ENCODE measurements at places on chromosomes 7 and 10.

GRCh38 chr10:60809157-60809556, 30.9 kb downstream of the CDK1 start:
- DNase-seq = peak; percentile 88

DNA sequence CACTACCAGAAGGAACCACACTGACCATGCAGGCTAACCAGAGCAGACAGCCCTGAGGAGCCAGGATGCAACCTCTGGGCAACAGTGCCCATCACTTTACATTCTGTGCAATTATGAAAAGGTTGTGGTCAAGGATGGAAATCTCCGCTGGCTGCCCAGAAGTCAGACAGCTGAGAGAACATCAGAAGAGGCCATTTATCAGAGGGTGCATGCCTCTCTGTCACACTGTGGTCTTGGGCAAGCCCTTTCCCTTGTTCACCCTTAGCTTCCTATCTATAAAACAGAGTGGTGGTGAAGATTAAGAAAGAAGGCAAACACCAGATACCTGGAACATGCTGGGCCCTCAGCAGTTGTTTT, 120.7 kb upstream of the GDF10 start:
- no peak for DNase-seq

DNA sequence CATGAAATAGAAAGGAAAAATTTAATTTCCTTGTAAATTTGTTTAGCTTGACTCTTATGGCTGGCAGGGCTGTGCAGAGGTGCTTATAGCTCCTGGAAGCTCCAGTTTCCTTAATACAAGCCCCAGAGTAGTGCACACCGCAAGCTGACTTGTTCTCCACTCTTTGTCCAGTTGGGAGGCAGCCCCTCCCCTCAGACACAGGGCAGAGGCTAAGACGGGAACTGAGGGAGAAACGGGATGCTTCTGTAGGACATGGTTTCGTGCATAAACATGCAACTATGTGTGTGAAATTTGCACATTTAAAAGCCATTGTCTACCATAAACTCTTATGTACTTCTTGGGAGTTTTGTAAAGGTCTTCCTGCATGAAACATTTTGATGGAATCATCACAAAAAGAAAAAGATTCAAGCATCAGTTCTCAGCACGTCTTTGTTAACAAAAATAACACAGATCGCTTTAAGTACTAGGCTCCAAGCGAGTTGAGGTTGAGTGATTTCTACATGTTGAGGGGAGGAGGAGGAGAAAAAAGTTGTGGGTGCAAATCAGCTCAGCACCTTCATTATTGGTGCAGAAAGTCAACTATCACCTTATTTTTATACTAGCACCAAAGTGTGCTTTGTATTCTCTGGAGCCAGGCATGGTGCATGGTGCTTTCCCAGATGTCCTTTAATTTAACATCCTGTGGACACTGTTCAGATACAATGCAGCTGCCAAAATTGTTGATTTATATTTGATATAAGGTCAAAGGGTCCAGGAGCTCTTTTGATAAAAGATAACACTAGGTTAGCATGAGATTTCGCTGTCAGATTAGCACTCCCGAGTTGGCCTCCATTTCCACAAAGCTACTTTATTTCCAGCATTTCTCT, 124.5 kb downstream of the CHN2 start:
- DNase-seq = no peak

DNA sequence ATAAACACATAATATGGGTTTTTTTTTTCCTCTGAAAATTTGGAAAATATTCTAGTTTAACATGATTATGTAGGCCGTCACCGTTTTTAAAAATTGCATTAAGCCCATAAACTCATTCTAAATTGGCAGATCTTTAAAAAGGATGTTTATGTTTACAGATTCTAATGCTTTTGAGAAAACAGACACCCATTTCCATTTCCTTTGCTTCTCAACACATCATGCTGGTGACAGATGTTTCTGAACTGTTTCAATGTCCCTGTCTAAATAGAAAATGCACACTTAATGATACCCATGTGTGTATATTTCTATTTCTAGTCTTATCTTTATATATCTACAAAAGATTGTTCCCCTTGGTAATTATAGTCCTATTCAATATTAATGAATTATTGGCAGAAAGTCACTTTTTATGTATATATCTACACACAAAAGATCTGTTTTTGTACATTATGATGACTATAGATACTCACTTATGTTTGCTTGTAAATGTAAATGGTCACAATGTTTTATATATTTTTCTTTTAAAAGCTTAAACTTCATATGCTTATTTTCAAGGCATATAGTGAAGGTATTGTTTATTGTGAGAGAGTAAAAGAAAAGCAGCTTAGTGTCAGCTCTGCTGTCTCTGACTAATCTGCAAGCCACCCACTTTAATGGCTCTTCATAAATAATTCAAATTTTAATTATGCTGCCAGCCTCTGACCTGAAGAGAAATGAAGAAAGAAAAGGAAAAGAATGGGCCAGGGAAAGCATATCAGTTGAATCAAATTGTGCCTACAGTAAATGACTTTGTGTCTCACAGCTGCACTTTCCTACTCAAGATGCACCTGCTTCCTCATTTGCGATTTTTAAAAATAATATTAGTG, 179.4 kb downstream of the CACNA2D1 start:
- DNase-seq = no peak

DNA sequence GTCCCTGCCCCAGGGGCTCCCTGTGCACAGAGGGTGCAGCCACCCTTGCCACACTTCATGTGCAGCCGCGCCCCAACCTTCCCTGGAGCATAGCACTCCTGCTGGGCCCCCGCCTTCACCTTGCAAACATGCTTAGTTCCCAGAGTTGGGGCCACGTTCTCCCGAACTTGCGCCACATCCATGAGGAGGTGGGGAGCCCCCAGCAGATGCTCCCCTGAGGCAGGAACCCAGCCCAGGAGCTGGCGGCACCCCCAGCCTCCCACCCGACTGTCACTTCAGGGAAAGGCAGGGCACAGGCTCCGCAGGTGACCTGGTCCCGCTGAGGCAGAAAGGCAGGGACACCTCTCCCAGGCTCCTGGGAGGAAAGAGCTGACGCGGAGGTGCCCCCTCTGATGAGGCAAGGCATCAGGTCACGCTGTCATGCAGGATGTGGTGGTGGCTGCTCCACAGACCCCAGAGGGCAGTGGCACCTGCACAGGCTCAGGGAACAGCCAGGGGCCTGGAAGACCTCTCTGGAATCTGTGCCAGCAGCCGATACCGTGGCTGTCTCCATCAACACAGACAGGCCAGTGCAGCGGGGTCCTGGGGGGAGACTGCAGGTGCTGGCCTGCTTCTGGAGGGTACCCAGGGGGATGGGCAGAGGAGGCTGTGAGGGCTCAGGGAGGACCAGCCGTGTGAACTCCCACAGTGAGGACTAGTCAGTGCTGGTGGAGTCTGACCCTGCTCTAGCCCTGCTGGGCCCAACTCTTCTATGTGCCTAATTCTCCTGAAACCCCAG, 221.3 kb downstream of the MAD1L1 start:
- no peak for DNase-seq

- no peak for DNase-seq
Measured at GRCh38 chr7:136036336-136036735, 59.2 kb upstream of the MTPN start.

DNA sequence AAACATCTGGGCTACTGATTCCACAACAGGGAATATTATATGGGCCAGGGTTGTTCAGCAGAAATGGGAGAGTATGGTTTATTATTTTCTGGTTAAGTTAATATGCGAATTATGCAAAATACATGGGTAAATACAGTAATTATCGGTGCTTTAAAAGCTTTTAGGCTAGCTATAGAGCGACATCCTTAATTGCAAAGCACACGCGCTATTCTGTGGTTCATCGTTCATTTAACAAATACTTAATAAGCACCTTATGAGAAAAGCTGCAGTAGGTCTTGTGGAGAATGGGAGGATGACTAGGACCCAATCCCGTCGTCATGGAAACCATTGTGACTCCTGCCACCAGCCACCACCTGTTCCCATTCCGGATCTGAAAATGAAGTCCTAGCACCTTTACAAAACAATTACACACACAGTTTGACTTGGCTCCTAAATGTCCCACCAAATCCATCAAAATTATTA, 623 bp upstream of the CEP41 start:
- no peak for DNase-seq

- DNase-seq = peak; percentile 25
Measured at GRCh38 chr7:37531225-37531624, 82.6 kb upstream of the ELMO1 start.

GRCh38 chr10:110861930-110862649, 9.6 kb upstream of the PDCD4 start:
- DNase-seq = peak; percentile 86

GRCh38 chr10:120048391-120048790, 155.9 kb downstream of the SEC23IP start:
- no peak for DNase-seq

DNA sequence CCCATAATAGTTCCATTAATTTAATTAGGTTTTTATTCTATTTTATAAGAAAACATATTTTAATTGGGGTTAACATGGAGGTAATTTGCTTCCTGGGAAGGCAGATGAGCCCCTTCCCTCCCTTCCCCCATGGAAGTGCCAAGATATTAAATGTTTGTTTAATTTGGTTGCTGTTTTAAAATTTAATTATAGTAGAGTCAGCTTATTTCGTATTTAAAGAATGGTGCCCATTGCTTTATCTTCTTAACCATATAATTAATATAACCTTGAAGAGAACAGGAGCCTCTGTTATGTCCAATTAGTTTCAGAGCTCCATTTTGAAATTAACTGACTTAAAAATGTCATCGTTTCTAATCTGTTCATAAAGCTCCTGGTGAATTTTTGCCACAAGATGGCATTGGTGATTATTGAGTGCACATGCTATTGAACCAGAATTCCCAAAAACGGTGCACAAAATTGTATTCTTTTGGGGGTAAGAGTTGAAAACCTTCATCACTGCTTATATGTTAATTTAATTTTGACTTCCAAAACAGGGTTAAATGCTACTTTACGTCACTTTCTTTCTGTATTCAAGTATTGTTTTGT, 26.0 kb downstream of the KLHDC10 start:
- DNase-seq = no peak

DNA sequence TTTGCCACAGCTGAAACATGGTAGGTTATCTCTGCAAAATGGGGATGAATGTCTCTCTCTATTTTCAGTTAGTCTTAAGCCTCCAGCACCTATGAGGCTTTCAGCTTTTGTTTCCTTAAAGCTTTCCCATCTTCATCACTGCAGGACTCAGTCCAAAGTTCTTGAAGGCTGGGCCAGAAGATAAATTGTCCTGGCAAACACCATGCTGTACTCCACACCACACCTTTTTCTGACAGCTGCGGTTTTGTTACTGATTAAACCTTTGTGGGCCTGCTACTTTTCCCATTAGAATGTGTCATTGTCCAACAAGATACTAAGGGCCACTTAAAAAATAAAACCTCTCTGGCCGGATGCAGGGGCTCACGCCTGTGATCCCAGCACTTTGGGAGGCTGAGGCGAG, 87.2 kb upstream of the A1CF start:
- no peak for DNase-seq

DNA sequence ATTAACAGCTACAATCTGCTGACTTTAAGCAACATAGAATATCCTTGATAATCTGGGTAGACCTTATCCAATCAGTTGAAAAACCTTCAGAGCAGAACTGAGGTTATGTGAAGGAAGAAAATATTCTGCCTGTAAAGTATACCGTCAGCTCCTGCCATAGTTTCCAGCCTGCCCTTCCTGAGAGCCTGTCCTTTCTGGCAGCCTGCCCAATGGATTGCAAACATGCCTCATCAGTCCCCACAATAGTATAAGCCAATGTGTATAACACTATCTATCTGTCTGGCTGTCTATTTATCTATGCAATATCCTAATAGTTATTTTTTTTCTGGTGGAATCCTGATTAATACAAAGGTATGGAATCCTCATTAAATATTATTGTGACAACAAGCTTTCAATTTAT, 489.2 kb upstream of the KCND2 start:
- DNase-seq = no peak

- DNase-seq = no peak
Measured at GRCh38 chr10:67612577-67613537, 83.1 kb downstream of the CTNNA3 start.

GRCh38 chr7:76386691-76387260, 22.7 kb downstream of the SSC4D start:
- no peak for DNase-seq

GRCh38 chr10:17663450-17663849, 19.5 kb downstream of the STAM start:
- DNase-seq = no peak

DNA sequence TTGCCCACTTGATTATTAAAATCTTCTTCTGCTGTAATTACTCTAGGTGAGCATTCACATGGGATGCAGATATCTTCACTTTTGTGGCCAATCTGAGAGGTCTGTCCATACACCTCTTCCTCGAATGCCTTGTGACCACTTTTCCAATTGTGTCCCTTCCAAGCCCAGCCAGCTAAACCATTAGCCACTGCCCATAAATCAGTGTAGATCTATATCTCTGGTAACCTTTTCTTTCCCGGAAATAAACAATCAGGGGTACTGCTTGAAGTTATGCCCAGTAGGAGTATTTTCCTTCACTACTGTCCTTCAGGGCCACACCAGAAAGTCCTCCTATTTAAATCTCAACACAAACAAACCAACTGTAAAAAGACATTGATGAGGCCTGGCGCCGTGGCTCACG, 104.6 kb upstream of the KCNMA1 start:
- DNase-seq = no peak

GRCh38 chr7:142885311-142886230, at the start of gene TRPV6:
TSS of gene TRPV6 (minus strand) at chr7:142885745.
- DNase-seq = no peak

DNA sequence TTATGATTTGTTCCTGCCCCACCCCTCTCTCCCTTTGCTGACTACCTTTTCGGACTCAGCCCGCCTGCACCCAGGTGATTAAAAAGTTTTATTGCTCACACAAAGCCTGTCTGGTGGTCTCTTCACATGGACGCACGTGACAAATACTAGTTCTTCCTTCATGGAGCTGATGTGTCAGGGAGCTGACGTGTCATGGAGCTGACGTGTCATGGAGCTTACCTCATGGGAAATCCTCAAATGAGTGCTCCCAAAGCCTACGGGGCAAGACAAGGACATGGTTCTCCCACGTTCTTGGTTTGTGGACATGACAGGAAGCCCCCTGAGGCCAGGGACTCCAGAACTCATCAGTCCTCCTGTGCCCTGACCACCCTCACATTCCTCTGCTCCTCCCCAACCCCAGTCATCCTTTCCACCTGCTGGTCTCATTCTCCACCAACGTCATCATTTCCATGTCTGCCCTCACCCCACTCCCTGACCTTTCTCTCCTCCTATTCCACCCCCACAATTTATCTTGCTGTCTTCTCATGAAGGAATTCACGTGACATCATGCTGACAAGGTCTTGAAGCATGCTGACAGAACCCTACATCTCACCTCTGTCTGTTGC, 261.3 kb downstream of the TCERG1L start:
- DNase-seq = no peak

- DNase-seq = no peak
Measured at GRCh38 chr10:98415731-98416119, 743 bp upstream of the PYROXD2 start.

DNA sequence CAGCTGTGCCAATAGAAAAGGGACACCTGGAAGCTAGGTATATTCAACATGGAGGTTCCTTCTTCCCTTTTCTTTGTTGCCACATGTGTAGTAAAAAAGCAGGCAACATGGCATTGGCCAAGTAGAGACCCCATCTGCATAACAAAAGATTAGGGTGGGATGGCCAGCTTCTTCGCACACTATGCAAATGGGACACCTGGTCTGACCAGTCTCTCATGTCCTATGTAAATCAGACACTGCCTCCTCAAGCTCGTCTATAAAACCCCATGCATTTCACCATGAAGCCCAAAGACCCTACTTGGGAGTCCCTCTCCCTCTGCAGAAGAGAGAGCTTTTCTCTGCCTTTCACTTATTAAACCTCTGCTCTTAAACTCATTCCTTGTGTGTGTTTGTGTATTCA, 53.9 kb downstream of the MYL10 start:
- DNase-seq = no peak

All from MV-4-11 (cell line).